H54 (cell line): ENCODE measurements at places on chromosomes 6 and 20.

DNA sequence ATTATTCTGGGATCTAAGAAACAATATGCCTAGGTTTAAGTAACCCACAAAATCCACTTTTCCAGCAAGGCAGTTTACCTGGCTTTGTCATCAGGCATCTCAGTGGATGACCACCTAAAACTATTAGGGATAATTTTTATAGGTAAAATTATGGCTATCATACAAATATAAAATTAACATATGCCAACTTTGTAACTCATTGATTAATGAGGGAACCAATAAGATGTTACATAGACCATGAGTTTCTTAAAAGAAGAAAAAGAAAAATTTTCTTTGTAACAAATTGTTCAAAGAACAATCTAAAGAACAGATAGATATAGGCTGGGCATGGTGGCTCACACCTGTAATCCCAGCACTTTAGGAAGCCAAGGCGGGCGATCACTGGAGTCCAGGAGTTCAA lies 49.7 kb upstream of the FILIP1 start:
- DNase-seq: no peak

DNA sequence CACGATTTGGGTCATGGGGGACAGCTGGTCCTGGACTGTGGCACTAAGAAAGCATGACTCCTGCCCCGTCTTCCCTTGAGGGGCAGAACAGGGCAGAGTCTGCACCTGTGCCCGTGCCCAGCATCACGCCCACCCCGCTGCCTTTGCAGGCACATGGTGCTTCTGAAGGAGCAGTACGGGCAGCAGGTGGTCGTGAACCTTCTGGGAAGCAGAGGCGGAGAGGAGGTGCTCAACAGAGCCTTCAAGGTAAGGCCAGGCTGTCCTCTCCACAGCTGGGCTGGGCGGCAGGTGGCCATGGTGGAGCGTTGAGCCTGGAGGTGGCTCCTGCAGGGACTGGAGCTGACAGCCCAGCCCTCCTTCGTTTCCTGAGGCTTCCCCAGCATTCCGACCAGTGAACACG lies 77.4 kb downstream of the SYNJ2 start:
- no peak for DNase-seq

DNA sequence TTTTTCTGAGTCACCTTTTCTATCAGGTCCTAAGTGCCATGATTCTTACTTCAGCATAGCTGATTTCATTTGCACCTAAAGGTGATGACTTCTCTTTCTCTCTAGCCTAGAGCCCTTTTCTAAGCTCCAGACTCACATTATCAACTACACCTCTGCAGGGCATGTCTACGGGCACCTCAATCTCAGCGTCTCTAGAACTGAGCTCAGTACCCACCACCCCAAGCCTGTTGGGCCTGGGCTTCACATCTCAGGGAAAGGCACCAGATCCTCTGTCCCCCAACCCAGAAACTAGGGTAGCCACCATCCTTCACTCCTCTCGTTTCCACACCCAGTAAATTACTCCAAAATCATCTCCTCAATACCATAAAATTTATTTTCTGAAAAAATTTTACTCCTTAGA lies 10.6 kb upstream of the PLCG1 start:
- DNase-seq: no peak

- no peak for DNase-seq
These were observed 62.4 kb downstream of the TNFRSF21 start for GRCh38 chr6:47247227-47247797.

- no peak for DNase-seq
These were observed 509 bp upstream of the TPD52L2 start for GRCh38 chr20:63864545-63864977.

GRCh38 chr20:62441987-62442539 lies 14.7 kb upstream of the RBBP8NL start:
- DNase-seq: no peak
